ENCODE measurements at places on chromosomes 13 and 19.

DNA sequence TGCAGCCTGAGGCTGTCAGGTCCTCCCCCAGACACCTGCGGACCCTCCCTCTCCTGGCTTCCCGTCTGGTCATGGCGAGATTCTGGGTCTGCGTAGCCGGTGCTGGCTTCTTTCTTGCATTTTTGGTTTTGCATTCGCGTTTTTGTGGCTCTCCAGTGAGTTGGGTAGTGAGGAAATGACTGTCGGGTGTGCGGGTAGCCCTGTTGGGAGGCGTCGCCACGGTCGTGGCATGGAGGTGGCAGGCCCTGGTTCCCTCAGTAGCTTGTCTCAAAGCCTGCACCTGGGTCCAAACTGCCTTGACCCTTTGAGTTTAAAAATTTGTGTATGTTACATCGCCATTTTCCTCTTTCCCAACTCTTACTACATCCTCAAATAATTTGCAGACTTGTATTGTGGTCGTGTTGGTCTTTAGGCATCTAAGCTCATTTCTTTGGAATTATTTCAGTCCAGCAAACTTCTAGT is 344 bp downstream of the NHLRC3 start:
- no peak for DNase-seq

DNA sequence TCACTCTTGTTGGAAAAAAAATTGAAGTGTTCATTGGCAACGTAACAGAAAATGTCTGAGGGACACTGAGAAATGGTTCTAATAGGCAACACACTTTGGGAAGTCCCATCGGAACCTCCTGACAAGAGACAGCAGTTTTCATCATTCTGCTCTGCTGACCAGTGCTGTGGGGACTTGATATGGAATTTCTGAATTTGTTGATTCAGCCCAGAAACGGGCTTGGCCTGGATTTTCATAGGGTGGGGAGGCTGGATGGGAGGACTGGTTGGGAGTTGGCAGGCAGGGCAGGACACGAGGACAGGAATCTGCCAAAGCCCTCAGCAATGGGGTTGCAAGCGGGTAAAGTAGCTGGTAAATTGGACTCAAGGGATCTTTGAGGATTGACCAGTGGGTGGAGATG is 96.5 kb downstream of the DCT start:
- DNase-seq, result no peak

DNA sequence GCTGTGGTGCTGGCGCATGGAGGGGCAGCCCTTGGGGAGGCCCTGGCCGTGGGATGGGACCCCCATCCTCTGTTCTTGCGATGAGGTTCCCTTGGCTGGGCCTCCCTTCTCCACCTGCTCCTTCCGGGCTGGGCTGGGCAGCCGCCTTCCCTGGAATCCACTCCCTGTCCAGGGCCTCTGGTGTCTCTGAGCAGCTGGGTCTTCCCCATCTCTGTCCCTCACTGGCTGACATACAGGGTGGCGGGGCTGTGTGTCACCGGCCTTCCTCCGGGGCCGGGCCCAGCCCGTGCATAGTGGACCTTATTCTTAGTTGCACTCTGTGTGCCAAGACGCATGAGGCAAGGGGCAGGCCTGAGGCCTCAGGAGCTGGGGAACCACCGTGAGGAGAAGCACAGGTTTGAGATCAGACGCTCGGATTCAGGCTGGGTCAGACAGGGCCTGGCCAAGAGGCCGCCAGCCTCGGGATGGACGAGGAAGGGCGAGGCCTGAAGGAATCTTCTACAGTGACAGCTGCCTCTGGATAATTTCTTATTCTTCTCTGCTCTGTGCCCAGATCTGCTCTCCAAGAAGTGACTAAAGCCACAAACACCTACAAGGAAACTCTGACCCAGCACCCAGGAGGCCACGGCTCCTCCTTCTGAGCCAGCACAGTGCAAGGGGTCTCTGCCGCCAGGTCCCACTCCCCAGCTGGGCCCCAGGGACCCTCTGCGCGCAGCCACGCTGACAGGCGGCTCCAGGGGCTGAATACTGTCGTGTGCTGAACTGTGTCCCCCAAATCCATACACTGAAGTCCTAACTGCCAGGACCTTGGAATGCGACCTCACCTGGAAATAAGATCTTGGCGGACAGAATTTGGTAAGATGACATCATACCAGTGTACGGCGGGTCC is 11.0 kb downstream of the SGTA start:
- no peak for DNase-seq

DNA sequence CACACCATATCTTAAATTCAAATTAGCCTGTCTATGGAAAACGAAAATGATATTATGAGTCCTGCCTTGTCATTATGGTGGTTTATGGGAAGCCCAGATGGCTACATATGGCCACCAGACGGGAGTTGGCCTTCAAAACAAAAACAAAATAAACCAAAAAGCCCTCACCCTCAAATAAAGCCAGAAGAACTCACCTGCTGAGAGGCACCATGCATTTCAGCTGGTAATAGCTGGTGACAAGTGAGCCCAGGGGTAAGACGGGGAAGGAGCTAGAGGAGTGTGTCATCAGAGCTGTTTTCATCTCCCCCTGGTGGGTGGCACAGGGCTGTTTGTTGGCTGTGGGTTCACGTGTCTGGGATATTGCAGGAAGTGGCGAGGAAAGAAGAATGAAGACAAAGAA is 152.9 kb downstream of the EFNB2 start:
- DNase-seq, result no peak

GRCh38 chr13:97026531-97027161 is 32.4 kb upstream of the OXGR1 start:
- DNase-seq, result no peak

DNA sequence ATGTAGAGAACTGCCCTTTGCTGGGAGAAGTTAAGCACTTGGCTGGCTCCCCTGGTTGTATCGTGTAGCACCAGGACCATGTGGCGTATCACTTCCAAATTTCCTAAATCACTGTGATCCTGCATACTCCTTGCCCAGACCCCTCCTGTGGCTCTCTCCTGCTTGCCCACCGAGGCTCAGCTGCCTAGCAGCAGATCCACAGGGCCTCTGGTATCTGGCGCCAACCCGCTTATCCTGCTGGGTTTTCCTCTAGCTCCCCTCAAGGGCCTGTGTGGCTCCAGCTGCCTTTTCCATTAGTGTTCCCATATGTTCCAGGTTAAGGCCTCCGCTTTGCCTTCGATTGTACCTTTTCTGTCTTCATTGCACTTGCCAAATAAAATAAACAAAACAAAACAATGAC is 16.5 kb downstream of the LRCH1 start:
- no peak for DNase-seq

- no peak for DNase-seq
Observed at GRCh38 chr19:54478677-54479266, 5.7 kb upstream of the CDC42EP5 start.

- no peak for DNase-seq
Observed at GRCh38 chr19:28351761-28352160, 861.2 kb downstream of the UQCRFS1 start.

- DNase-seq, result no peak
Observed at GRCh38 chr19:58304748-58305064, 471 bp upstream of the ERVK3-1 start.

- no peak for DNase-seq
Observed at GRCh38 chr13:110285991-110286832, 20.7 kb downstream of the COL4A1 start.

- no peak for DNase-seq
Observed at GRCh38 chr13:110329798-110330461, 22.8 kb downstream of the COL4A2 start.

DNA sequence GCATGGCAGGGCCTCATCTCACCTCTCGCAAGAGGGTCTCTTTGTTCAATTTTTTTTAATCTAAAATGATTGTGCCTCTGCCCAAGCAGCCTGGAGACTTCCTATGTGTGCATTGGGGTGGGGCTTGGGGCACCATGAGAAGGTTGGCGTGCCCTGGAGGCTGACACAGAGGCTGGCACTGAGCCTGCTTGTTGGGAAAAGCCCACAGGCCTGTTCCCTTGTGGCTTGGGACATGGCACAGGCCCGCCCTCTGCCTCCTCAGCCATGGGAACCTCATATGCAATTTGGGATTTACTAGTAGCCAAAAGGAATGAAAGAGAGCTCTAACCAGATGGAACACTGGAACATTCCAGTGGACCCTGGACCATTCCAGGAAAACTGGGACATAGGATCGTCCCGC is 8.0 kb downstream of the FXYD3 start:
- no peak for DNase-seq

- DNase-seq, result peak; percentile 34
Observed at GRCh38 chr13:109785892-109786450, 412 bp downstream of the IRS2 start.

GRCh38 chr13:102399791-102400674 is 1.8 kb downstream of the FGF14 start:
- DNase-seq, result no peak

DNA sequence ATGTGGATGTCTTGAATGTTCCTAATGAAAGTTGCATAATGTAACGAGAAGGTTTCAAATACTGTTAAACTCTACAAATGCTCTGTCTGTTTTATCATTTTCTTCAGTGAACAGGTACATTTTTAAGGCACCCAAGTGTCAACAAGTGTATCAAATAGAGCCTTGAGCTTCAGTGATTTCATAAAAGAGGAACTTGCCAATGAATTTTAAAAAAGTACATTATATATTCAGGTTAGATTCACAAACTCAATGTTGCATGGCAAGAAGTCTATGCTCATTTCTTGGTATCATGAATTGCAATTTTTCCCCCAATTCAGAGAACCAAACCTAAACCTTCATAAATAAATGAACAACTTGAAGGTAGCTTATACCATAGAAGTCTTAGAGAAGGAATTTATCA is 838.8 kb downstream of the PCDH9 start:
- no peak for DNase-seq

DNA sequence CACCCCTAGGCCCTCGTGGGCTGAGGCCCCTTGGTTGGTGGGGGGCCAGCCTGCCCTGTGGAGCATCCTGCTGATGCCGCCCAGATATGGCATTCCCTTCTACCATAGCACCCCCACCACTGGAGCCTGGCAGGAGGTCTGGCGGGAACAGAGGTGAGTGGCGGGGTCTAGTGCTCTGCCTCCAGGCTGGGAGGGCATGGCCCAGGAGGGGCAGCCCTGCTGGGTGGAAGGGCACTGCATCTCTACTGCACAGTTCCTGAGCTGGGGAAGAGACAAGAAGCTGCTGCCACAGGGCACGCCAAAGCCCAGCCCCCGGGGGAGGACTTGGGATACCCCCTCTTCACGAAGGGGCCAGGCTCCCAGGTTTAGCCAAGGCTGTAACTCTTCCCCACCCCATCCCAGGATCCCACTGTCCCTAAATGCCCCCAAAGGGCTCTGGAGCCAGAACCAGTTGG is 2.4 kb upstream of the KMT2B start:
- no peak for DNase-seq

All from activated B cell treated with CpG ODN at 0.5 μM for 24 hours (primary cell).